ACHN (cell line): ENCODE measurements at places on chromosomes 2 and 18.

GRCh38 chr18:79607361-79607952 is 72.1 kb upstream of the CTDP1 start:
- DNase-seq = no peak

- no peak for DNase-seq
Observed at GRCh38 chr2:102591491-102592045, 27.8 kb upstream of the SLC9A2 start.

- DNase-seq = peak; percentile 69
Observed at GRCh38 chr2:138997856-138998517, 217.8 kb upstream of the NXPH2 start.

DNA sequence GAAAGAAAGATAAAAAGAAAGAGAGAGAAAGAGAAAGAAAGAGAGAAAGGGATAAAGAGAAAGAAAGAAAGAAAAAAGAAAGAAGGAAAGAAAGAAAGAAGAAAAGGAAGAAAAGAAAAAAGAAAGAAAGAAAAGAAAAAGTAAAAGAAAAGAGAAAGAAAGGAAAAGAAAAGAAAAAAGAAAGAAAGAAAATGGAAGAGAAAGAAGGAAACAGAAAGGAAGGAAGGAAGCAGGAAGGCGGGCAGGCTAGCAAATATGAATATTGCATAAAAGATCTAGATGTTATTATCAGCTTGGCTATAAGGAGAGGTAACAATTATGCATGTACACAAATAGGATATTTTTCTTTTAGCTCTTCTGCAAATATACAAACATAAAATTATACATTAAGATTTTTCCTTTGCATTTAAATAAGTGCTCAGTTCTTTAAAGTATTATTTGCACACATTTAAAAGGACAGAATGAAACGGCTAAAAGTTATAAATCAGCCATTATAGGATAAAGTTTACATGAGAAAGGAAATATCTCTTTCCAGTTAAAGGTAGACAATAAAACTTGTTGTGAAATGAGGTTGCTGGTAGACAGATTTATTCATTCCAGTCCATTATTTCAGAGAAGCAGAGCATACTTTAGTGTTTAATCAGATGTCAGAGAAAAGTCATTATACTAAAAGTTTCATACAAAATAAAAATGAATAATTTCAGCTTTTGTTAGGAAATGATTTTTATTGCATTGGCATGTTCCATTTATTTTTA is 511.4 kb downstream of the KCNJ3 start:
- no peak for DNase-seq

DNA sequence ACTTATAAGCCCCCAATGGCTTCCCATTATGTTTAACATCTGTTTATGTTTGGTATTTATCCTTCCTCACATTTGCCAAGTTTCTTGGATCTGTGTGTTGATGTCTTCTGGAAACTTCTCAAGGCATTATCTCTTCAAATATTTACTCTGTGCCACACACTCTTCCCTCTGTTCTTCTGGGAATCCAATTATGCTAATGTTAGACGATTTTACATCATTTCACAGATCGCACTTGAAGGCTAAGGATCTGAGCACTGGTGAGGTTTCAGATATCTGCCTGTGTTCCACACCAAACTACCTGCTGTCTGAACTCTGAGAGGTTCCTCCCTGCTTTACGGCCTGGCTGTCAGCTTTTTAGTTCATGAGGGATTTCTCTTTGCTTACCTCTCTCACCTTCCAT is 10.1 kb downstream of the AOX1 start:
- no peak for DNase-seq

GRCh38 chr2:7567646-7568045 is 650.4 kb downstream of the RNF144A start:
- DNase-seq = no peak

- no peak for DNase-seq
Observed at GRCh38 chr2:70965506-70965905, 12.9 kb upstream of the ANKRD53 start.

GRCh38 chr2:1518331-1518803 is 105.1 kb downstream of the TPO start:
- no peak for DNase-seq

DNA sequence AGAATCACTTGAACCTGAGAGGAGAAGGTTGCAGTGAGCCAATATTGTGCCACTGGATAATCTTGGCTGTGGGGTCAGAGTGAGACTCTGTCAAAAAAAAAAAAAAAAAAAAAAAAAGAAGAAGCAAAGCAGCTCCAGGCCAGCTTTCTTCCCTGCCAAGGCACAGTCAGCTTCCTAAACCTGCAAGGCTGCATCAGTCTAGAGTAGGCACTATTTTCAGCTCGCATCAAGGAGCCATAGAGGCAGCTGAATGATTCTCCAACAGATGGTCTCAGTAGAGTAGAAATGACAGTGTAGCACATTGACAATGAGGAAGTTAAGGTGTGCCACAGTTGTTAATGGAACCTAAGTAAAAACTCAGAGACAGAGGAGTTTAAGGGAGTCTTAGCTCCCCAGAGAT is 35.6 kb downstream of the BMP10 start:
- DNase-seq = no peak

GRCh38 chr18:46660957-46661749 is 4.1 kb upstream of the LOXHD1 start:
- DNase-seq = peak; percentile 9

DNA sequence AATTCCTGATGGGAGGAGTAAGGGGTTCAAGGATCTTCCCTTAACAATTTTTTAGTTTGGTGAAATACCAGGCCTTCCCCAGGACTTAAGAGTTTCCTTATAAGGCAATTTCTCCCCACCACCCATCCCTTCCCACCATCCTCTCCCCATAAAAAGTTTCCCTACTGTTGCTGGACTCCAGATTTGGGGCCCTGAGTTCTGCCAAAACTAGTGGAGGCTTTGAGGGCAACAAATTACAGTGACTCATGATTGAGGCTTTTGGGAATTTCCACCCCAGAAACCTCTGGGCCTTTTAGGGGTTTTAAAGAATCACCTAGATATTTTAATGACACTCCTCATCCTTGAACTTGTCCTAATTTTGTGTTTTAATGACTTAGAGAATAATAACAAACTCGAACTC is 14.3 kb upstream of the EN1 start:
- DNase-seq = no peak

GRCh38 chr2:8849327-8849726 is 11.9 kb upstream of the KIDINS220 start:
- DNase-seq = no peak

- no peak for DNase-seq
Observed at GRCh38 chr2:50443868-50444630, 587.9 kb downstream of the NRXN1 start.

GRCh38 chr2:207408086-207408794 is 121.5 kb upstream of the CREB1 start:
- DNase-seq = no peak

- no peak for DNase-seq
Observed at GRCh38 chr2:195656161-195656858, 716 bp upstream of the SLC39A10 start.

GRCh38 chr2:241120440-241120839 is 18.4 kb upstream of the MTERF4 start:
- DNase-seq = no peak

- no peak for DNase-seq
Observed at GRCh38 chr2:29100564-29100963, 14.7 kb upstream of the CLIP4 start.

- no peak for DNase-seq
Observed at GRCh38 chr2:39128919-39129391, 8.1 kb upstream of the SOS1 start.

- no peak for DNase-seq
Observed at GRCh38 chr2:238900511-238900910, 52.6 kb downstream of the TWIST2 start.
